Activated naive CD4-positive, alpha-beta T cell treated with anti-CD3 and anti-CD28 coated beads, Interleukin-2, amount 50 U/mL, for 16 hours (primary cell): ENCODE measurements at places on chromosomes 13 and 19.

GRCh38 chr19:13850910-13851733 is 25.8 kb upstream of the NANOS3 start:
- peak; percentile 62 for DNase-seq

DNA sequence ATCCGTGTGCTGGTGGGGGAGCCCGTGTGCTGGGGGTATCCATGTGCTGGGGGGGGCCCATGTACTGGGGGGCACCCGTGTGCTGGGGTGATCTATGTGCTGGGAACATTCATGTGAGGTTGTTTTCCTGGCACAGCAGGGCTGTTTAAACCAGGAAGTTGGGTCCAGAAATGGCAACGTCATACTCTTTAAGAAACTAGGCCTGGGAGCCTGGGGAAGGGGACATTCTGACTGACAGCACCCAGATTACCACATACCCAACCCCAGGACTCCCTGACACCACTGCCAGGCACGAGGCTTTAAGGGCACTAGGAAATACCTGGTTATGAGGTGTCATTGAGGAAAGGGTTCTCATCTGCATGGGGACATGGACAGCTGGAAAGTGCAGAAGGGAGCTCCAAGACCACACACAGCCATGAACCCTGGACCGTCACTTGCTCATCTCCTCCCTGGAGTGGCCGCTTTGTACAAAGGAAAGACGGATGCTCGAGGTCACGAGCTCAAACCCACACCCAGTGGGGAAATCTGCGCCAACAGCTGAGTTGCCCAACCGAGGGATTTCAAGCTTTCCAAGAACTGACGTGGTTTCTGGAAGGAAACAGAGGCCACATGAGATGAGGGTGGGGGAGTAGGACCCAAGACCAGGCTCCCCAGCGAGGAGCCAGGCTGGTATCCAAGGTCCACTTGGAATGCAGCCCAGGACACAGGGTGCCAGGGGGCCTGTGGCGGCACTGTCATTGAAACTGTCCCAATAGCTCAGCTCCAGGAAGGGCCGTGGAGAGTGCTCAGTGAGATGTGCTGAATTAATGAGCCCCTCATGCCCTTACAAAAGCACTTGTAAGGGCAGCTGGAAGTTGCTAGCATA is 40.9 kb downstream of the RAB20 start:
- no peak for DNase-seq

DNA sequence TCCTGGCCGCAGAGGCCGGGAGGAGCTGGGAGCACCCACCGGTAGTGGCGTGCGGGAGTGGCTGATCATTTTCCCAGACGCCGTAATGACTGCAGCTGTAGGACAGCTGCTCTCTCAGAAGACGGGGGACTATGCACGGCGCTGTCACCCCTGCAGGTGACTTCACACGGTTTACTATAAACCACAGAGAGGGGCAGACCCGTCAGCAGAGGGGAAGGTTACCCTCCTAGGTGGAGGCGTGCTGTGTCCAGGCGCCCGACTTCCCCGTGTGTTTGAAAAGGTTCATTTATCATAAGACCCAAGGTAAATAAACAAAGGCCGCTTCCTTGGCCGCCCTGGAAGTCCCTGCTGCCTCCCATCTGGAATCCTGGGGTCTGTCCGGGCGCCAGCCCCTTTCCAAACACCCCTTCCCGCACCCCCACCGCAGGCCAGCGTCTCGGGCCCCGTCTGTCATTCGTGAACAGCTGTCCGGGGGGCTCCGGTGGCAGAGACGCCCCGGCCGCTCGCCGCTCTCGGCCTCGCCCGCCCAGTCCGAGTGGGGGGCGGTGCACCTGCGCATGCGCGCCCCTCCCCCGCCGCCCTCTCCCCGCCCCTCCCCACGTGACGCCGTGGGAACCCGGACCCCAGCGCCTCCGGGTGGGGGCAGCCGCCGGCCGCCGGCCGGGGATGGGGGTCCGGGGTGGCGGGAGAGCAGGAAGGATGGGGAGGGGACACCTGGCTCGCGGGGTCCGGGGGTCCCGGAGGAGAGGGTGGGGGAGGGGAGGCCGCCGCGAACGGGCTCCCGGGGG is 915 bp downstream of the SHC2 start:
- DNase-seq, result peak; percentile 29

GRCh38 chr19:55546822-55547614 is 1.7 kb upstream of the SBK3 start:
- no peak for DNase-seq
